ENCODE measurements at places on chromosomes 6 and 20. TPM values are rescaled to one million over a fixed set of nuclear protein-coding genes. Genes with fewer than 3 reads are reported as not detected.
A peak's percentile ranks its signal among the peaks of the same experiment; 100 is the strongest.

Gene EYS
- polyA plus RNA-seq: 0.07 TPM

Gene SRSF6
- polyA plus RNA-seq: 98.1 TPM

Gene NCOA5
- 14.9 TPM for polyA plus RNA-seq

- no peak for DNase-seq
Observed at GRCh38 chr6:21312118-21312517, 281.4 kb upstream of the SOX4 start.

- DNase-seq: peak; percentile 50
Observed at GRCh38 chr6:170134031-170134470, 156.8 kb downstream of the DLL1 start.

- DNase-seq: no peak
Observed at GRCh38 chr20:48532028-48532427, 295.8 kb downstream of the PREX1 start.

Data from lung (tissue), 17 donors.